ENCODE measurements at places on chromosomes 11 and 22. TPM values are rescaled to one million over a fixed set of nuclear protein-coding genes. Genes with fewer than 3 reads are reported as not detected.

GRCh38 chr22:29259253-29259899, 8.4 kb downstream of the RHBDD3 start:
- no peak for DNase-seq

The SEPTIN5 gene
- 22.5 TPM for total RNA-seq

- peak; percentile 18 for DNase-seq
Observed at GRCh38 chr11:118061586-118062125, 15.2 kb upstream of the TMPRSS4 start.

GRCh38 chr11:95337175-95337957, 106.4 kb upstream of the SESN3 start:
- peak; percentile 82 for DNase-seq

The IGSF22 gene
- 0.58 TPM for total RNA-seq

The TRIM48 gene
- total RNA-seq = not detected

The ART1 gene
- total RNA-seq = not detected

- DNase-seq = no peak
Observed at GRCh38 chr11:134557571-134558257, 145.7 kb upstream of the B3GAT1 start.

- no peak for DNase-seq
Observed at GRCh38 chr11:117572671-117573070, 224.3 kb downstream of the DSCAML1 start.

DNA sequence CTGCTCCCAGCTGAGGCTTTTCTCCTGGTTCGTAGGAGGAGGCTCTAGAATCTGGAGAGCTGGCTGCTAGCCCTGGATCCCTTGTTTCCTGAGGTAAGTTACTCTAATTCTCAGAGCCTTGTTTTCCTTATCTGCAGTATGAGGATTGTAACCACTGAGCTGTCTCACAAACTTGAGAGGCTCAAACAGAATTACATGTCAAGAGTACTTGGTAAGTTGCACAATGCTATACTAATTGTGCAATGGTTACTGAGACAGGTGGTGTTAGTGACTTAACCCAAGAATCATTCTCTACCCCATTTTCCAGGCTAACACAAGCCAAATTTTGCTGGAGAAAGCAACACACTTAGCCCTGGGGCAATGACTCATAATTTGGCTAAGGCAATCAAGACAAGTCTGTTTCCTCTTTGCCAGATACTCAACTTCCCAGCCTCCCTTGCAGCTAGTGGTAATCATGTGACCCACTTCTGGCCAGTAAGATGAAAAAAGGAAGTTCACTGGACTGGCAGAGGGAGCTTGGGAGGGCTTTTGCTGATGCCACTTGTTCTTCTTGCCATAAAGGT, 348.0 kb downstream of the TENM4 start:
- DNase-seq = no peak

DNA sequence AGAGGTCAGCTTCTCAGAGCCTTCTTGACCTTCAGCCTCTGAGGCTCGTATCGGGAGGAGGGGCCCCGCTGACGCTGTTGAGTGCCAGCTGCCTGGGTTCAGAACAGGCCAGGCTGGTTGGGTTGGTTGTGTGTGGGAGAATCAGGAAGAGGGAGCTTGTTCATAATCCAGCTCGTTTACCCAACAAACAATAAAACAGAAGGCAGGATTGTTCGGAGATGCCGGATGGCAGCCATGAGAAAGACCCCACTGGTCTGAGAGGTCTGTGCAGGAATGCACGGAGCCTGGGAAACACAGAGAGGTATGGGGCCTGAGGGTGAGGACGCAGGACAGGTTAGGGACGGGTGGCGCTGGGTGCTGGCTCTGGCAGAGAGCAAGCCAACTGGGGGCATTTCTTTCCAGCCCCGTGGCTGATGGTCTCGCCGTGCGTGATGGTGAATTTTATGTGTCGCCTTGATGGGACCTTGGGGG, 31.6 kb upstream of the SHANK2 start:
- DNase-seq = no peak

- no peak for DNase-seq
Observed at GRCh38 chr11:84250834-84251613, 964.9 kb upstream of the CCDC90B start.

DNA sequence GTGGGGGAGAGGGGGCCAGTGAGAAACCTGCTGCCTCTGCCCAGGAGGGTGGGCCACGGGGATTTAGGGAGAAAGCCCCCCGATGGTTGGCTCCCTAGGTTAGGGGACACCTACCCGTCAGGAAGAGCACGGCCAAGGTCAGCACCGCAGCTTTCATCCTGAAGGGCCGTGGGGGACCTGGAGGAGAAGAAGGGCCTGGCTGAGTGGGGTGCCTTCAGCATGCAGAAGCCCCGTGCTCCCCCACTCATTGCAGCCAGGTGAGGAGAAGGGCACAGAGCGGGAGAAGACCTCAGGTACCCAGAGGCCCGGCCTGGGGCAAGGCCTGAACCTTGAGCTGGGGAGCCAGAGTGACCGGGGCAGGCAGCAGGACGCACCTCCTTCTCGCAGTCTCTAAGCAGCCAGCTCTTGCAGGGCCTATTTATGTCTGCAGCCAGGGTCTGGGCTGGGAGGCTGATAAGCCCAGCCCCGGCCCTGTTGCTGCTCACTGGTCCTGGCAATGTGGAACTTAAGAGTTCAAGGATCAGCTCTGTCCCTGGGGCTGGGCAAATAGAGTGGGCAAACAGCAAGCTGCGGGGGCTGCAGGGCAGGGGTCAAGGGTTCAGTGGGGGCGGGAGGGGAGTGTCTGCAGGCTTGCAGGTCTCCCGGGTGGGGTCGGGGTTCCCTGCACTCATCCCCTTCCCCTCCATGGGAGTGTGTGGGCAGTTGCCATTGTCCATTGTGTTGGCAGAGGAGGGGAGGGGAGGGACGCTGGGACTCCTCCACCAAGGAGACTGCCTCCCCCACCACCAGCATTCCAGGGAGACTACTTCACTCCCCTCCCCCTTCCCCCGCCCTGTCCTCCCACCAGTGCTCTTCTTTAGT, at the start of gene APOA1:
Gene APOA1, minus strand, starts transcription at position 392 of the 861 bp plus-strand sequence. Its CDS starts 235 bp downstream, at position 157.
- no peak for DNase-seq

DNA sequence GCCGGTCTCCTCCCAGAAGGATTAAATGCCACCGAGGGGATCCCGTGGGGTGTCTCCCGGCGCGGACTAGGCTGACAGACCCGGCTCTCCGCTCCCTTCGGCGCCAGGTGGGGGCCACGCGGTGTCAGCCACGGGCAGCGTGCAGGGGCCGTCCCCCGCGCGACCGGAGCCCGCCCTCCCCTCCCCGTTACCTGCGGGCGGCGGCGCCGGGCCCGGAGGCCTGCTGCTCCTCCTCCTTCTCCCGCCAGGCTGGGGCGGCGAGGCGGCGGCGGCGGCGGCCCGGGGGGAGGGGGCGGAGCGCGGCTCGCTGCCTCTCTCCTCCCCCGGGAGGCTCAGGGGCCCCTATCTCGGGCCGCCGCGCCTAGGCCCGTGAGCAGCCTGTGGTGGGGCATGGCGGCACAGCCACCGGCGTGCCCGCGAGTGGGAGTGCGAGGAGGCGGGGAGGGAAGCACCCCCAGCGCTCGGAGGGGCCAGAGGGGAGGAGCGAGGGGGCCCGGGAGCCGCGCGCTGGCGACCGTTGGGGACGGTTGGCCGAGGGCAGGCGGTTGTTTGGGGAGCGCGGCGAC, 450 bp downstream of the ZBTB44 start:
- DNase-seq = peak; percentile 78

DNA sequence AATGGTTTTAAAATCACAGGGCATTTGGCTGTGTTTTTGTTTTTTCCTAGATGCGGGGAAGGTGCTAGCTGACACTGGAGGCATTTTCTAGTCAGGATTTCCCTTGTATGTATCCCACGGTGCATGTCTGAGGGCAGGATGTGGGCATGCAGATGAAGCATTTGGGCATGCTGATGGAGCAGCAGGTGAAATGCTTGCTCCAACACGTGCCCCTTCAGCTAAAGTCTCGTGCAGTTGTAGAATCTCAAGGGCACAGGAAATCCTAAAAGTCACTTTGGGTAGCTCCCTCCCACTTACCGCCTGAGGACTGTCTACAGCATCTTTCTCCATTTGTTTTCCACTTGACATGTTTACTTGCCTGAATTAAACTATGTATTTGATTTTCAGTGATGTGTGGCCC, 429.4 kb upstream of the B3GAT1 start:
- DNase-seq = no peak

GRCh38 chr11:65506772-65507505, 8.1 kb downstream of the MALAT1 start:
- DNase-seq = peak; percentile 74

DNA sequence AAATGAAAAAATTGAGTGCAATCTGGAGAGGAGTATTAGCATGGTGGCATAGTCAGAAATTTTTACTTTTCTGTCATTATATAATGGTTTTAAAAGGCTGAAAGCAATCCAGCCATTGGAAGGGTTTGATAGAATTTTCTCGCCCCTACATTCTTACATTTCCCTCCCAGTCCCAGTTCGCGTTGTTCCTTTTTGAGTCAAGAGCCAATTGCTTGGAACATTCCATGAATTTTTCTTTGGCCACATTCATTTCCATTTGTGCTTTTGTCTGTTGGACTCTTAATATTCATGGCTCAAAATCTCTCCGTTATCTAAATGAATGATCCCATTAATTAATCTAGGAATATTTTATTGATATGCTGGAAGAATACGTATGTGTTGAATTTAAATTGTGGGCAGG, 66.0 kb downstream of the GRK3 start:
- DNase-seq = no peak

DNA sequence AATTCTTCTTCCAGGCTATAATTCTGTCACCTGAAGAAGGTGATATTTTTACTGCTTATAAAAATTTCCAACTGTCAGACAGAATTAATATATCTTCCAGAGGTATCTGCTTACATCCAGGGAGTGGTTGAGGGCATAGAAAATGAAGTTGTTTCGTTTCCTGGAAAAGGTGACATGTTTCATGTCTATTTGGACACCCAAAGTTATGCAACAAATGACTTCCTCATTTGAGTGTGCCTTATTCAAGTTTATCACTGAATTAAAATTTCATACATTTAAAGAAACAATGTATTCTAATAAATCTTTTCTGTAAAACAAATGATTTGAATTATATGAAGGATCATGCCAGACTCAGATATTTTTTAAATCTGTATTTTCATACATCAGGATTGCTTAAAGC, 8.5 kb upstream of the GRAMD1B start:
- no peak for DNase-seq

DNA sequence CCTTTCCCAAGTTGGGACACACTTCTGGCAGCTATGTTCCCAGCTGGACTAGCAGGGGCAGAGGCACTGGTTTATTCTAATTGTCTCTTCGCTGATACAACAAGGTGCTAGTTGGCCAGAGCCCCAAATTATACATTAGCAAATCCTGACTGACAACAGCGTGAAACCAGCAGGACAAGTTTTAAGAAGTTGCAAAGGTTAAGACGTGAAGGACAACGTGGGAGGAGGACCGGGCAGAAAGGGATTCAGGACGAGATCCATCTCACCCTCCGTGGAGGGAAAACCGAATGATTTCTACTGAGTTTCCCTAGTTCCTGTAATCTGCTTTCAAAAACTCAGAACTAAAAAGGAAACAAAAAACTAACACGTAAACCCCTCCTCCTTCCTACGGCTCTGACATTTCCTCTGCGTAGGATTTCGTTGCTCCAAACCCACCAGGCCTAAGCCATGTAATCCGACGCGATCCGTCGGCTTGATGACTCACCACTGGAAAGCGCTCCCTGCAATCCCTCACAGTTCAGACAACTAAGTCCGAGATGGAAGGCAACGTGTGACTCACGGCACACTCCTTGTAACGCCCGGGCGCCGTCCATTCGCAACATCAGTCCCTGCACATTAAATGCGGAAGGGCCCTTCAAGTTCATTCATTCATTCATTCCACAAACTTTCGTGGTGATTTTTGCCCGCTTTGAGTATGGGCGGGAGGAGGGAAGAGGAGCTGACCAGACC, 703 bp downstream of the POGLUT3 start:
- peak; percentile 87 for DNase-seq

GRCh38 chr11:73800276-73800806, 12.7 kb downstream of the MRPL48 start:
- no peak for DNase-seq

The CCDC88B gene
- 12.9 TPM for total RNA-seq

DNA sequence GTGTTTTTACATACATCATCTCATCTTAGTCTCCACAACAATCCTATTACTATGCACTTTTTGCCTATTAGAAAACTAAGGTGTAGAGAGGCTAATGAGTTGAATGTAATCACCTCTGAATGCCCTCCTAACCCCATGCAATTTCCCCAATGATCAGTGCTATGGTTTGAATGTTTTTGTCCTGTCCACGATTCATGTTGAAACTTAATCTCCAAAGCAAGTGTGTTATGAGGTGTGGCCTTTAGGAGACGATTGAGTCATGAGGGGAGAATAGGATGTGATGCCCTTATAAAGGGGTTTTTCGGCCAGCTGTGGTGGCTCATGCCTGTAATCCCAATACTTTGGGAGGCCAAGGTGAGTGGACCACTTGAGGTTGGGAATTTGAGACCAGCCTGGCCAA, 2.0 kb upstream of the CCDC73 start:
- DNase-seq = no peak

DNA sequence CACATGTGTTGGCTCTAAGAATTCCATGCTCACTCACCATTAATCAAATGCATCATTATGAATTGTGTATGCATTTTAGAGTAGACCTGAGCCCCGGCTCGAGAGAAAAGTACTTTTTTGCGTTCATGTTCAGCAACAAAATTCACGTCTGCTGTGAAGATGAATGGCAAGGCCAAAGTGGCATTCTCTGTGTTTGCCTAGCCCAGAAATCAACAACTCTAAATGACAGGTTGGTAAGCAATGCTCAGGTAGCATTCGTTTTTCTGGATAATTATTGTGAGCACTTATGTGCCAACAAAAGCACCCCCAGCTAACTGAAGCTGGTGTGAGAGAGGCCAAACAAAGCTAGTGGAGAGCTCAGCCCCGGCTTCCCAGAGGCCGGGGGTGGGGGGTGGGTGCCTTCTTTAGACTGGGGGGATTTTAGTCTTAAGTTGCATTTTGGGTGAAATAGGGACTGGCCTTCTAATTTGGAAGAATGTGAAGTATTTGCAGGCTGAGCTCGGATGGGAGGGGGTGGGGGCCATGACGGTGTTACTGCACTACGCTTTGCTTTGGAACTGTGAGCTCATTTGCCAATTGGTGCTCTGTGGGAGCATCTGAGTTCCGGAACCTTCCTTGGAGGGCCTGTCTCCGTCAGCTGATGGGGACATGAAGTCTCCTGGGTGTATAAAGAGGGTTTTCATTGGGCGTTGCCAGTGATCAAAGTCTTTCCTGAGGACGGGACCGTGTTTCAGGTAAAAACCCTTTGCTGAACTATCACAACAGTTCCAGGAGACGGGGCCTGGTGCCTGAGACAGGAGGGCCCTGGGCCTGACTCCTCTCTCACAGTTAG, 29.0 kb upstream of the ALX4 start:
- DNase-seq = no peak

The NXPE2 gene
- 0.71 TPM for total RNA-seq

The CELSR1 gene
- total RNA-seq = 1.9 TPM

The SCN3B gene
- 1.2 TPM for total RNA-seq

GRCh38 chr11:70526116-70527045, 128.1 kb downstream of the CTTN start:
- DNase-seq = no peak

The SLC5A4 gene
- total RNA-seq = 1.1 TPM

All from sciatic nerve (tissue), 2 donors.